ENCODE measurements at places on chromosomes 7 and 10.

- DNase-seq: peak; percentile 3
Observed at GRCh38 chr7:80135309-80136104, 876 bp downstream of the GNAI1 start.

DNA sequence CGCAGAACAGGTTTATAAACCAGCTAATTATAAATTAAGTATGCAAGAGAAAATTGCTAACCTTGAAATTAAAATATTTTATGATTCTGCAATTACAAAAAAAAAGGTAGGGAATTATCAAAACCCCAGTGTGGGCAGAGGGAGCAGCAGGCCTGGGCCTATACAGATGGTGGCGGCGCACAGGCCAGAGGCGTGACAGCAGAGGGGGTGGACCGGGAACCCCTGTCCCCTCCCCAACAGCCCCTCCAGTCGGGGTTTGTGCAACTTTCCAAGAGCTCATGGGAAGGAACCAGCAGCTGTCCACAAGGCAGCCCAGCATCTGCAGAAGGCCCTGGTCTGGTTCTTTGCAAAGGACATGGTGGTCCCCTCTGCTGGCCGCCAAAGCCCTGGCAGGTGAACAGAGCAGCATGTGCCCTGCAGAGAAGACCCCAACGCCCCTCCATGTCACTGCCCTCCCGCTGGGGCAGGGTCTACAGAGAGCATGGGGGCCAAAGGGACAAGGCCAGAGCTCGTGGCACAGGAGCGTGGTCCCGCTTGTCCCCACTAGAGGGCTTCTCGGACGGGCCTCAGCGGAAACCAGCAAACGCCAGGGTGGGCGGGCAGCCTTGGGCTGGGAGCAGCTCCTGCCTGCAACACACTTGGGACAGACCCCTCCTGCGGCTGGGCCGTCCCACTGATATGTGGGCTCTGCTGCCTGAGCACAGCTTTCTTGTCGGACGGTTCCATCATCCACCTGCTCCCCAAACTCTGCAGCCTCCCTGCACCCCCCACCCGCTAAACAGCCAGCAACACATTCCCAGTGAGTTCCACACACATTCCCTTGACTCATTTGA, 75.1 kb downstream of the EBF3 start:
- peak; percentile 60 for DNase-seq

DNA sequence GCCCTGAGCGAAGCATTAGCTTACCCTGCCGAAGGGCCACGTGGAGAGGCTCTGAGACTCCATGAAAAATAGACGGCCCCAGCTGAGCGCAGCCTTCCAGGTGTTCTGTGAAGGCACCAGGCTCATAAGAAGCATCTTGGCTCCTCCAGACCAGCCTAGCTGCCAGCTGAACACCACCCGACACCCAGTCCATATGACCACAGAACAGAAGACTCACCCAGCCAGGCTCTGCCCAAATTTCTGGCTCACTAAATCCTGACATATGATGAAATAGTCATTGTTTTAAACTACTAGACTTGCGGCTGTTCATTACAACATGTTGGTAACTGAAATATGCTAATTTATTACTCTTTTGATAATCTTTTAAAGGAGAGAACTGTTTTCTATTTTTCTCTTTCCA, 99.5 kb upstream of the ABI1 start:
- DNase-seq: no peak

DNA sequence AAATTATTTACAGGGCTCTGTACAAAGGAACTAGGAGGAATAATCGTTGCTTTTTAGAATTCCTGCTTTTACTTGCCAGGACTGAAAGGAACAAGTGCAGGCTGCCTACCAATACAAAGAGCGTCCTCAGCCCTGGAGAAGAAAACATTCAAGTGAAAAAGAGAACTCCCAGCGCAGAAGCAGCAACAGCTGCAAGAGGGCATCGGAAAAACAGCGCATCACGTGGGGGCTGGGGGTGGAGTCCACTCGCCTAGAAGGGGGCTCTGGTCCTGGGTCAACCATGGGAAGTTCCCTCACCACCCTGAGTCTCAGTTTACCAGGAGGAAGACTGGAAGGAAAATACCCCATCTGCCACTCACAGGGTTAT, 385 bp upstream of the C10orf90 start:
- DNase-seq: no peak

- DNase-seq: no peak
Observed at GRCh38 chr7:104784686-104785085, 229.3 kb upstream of the KMT2E start.

GRCh38 chr10:64206409-64206808, 685.2 kb downstream of the REEP3 start:
- DNase-seq: no peak

DNA sequence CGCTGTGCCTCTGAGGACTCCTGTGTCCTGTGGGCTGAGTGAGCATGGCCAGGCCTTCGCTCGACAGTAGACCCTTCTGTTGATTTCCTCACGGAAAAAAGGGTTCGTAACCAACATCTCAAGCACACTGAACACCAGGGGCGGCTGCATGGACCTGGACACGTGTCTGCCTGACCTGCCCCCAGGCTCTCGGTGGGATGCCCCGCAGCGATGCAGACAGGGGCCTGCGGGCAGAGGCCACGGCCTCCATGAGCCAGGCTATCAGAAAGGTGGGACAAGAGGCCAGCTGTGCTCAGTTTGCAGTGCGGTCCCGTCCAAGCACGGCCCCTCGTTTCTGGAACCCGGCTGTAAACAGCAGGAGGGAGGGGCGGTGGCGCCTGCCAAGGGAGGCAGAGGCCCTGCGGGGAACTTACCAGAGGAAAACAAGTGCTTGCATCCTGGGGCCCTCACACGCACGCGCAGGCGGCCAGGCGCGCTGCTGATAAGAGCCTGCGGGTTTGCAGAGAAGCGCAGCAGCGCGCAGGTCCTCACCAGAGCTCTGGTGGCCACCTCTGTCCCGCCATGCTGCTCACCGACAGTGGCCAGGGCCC, 10.6 kb downstream of the GPR146 start:
- DNase-seq: no peak

- no peak for DNase-seq
Observed at GRCh38 chr10:13741438-13741837, 154.7 kb downstream of the PRPF18 start.

DNA sequence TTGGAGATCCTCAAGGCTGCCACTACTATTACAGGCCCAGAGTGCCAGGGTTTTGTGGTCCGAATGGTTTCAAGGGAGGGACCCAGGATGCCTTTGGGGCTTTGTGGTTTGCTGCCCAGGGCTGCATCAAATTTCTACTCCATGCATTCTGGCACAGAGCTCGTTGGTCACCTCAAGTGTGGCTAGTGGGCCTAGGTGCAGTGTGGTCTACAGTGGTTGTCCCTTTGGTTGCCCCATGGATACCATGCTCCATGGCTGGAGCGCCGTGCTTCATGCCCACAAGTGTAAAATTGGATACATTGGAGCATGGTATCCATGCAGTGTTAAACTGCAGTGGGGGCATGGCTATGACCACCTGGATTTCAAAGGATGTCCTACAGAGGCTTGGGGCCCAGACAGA, 5.4 kb upstream of the PRF1 start:
- DNase-seq: no peak

GRCh38 chr7:28479507-28479947, 67.2 kb downstream of the CREB5 start:
- no peak for DNase-seq

DNA sequence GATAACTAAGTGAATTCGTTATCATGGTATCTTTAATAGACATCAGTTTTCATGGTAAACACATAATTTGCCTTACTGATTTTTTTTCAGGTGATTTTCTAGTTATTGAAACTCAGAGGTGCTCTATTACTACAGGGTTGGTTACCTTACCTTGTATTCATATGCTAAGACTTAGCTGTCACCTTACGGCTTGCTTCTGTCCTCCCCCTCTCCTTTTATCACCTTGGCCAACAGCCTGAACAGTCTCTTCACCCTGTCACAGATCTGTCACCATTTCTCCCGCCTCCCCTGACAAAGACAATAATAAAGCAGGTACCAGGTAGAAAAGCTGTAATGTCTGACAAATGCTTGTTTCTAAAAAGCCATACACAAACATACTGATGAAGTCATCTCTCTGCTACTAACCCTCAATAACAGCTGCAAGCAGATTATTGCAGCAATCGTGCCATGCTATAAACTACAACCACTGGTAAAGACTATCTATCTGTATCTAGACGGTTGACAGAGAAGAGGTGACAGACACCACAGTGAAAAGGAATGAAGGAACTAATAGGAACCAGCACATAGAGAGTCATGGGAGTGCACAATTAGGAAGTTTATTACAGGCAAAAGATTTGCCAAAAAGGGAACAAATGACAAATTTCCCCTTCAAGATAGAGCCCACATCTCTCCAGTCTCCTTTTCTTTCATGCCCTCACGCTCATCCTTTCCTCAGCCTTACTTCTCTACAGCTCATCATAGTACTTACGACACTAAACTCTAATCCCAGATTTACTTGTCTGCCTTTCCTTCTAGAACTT, 57.2 kb downstream of the ARHGAP12 start:
- no peak for DNase-seq

DNA sequence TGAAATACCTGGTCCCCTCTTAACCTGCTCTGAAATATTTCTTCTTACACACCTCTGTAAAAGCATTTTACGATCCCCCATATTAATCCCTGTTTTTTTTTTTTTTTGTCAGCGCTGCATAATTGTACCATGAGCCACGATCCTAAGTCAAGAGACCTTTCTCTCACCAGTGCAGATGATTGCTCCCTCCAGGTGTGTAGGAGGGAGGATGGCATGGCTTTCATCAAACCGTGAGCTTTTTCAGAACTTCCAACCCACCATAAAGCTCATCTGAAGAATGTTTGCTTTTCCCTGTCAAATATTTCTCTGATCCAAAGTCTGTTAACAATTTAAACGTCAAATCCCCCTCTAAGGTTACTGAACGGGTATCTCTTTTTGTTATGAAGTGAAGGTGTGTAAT, 28.2 kb upstream of the SEPHS1 start:
- DNase-seq: no peak

GRCh38 chr10:132455441-132455971, 58.5 kb downstream of the PWWP2B start:
- no peak for DNase-seq

DNA sequence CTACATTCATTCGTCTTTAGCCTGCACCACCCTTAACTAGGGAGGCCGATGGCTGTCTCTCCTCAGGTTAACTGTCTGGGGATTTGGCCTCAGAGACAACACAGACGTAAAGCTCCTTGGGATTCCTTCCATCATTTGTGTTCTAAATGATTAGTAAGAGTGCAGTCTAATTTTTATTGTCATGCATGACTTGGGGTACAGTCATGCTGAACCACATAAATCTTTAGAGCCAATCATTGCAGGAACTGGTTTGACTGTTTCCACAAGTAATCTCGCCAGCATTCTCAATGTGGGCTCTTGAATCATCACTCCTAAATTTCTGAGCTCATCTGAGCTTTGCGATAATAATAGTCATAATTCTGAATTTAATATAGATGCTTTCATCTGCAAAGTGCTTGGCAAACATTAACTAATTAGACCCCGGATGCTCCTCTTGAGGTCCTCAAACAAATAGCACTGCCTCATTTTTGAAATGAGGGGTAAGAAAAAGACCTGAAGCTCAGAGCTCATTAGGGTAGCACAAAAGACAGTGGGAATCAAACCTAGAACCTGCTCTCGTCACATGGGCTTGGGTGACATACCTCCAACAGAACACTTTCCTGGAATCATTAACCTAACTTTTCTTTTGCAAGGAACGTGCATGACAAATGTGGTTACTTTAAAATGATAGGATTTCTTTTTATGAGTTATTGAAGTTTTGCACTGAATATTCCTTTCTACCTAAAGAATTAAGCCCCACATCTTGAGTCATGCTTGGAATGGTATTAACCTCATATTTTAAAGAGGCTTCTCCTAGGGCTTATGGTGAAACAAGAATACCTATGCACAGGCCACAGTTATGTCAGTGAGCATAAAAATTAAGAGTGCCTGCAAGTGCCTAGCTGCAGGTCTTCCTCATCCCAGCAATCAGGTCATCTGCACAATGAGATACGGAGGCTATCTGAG, 118.9 kb upstream of the NRP1 start:
- no peak for DNase-seq

DNA sequence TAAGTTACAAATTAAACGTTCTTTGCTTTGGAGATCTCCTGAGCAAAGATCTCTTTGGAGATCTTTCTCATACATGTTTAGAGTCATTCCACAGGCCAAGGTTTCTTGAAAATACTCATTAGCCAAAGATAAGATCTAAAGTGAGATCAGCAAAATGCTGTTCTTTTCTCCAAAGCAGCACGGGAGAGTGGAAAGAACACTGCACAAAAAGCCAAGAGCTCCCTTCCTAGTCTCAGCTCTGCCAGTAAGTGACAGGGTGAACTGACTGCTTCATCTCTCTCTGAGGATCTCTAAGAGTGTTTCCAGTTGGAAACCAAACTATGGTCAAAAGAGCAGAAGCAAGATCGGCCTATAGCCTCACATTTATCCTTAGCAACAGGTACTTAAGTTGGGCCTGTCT, 168.4 kb upstream of the ASAH2 start:
- DNase-seq: no peak

DNA sequence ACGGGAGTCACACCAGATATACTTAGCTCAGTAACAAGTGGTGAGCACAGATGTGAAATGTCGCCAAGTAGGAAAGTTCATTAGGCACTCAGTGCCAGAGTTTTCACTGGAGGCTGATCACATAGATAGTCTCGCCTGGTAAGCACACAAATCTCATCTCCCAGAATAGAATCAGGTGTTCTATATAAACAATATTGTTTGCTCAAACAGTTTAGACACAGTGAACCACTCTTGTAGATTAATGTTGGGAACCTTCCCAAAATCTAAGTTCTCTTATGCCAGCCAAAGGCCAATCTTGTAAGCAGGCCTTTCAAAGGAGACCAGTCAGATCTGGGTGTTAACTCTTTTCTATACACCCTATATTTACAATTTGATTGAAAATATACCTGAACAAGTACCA, 716.5 kb upstream of the GRM3 start:
- no peak for DNase-seq

GRCh38 chr10:44300666-44301649, 83.9 kb downstream of the CXCL12 start:
- DNase-seq: no peak

DNA sequence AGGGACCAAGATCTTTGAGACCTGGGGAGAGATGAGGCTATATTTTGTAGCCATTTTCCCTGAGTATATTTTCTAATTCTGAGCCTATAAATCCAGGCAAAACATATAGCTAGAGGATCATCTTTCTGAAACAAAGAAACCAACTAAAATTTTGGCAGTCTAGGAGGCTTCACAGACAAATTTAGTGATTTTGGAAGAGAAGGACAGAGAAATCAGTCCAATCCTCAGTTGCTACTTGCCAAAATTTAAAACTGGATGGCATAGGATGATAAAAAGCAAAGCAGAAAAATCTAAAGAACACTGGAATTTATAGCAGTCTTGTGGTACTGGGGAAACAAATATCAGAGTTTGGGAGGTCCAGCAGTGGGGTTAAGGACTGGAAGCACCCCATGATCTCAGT, 43.4 kb upstream of the POM121L12 start:
- no peak for DNase-seq

DNA sequence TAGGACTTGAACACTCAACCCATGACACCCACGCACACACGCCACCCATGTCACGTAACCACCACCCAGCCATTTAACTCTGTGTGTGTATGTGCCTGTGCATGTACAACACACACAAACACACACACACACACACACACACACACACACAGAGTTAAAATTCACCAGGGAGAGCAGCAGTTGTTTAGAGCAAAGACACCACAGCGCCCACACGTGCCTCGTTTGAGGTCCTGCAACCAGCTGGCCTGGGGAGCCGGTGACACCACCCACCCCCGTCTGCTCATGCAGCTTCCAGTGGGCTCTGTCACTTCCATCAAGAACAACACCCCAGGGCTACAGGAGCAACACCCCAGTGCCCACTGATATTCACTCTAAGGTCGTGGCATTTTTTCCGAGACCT, 97.4 kb downstream of the ELFN1 start:
- no peak for DNase-seq

GRCh38 chr7:50779427-50779826, 3.3 kb downstream of the GRB10 start:
- no peak for DNase-seq

All from germinal center (tissue), 1 donor.